ENCODE measurements at places on chromosomes 1 and 21.

DNA sequence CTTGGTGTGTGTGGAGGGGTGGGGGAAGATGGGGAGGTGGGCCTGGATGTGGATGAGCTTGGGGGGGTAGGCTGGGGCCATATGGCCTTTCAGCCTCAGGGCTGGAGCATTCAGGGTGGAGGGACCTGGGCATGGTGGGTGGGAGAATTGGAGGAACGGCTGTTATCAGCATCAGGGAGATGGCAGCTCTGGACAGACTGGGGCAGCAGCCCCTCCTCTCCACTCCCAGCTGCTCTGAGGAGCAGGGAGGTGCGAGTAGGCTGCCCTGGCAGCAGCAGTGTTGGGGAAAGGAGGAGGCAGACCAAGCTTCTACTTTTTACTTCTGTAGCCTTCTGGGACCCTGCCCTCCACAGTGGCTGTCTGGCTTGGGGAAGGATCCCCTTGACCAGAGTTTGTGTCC is 10.2 kb downstream of the PPFIA4 start:
- no peak for DNase-seq

DNA sequence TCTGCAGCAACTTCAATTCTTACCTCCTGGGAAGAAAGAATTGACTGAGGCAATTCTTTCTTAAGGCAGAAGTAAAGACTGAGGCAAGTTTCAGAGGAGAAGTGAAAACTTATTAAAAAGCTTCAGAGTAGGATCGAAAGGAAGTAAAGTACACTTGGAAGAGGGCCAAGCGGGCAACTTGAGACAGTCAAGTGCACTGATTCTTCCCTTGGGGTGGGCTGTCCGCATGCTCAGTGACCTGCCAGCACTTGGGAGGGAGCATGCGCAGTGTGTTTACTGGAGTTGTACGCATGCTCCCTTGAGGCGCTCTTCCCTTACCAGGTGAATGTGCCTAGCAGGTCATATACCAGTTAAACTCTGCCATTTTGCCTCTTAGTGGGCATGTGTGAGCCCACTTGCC is 55.3 kb upstream of the NBPF3 start:
- no peak for DNase-seq

GRCh38 chr1:205570173-205570501 is 61.7 kb downstream of the ELK4 start:
- DNase-seq, result no peak

DNA sequence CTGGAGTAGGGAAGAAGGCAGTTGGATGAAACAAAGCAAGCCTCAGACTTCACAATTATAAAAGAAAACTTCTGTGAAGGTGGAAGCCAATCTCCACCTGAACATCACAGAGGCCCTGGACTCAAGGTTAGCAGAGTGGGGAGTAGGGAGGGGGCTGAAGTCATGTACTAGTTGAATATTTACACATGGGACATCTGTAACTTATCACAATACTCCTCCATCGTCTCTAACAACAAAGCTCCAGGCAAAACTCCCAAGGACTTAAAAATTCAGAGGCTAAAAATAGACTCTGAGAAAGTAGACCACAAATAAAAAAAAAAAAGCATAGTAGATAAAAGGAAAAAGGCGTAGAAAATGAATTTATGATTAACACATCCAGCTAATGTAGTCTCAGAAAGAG is 326.3 kb upstream of the PKN2 start:
- DNase-seq, result no peak

- no peak for DNase-seq
Measured at GRCh38 chr1:17540255-17541001, 930 bp downstream of the ARHGEF10L start.

GRCh38 chr1:181478306-181478705 is 5.0 kb upstream of the CACNA1E start:
- DNase-seq, result no peak
